ENCODE measurements at places on chromosomes 7 and 10.
A peak's percentile ranks its signal among the peaks of the same experiment; 100 is the strongest.

DNA sequence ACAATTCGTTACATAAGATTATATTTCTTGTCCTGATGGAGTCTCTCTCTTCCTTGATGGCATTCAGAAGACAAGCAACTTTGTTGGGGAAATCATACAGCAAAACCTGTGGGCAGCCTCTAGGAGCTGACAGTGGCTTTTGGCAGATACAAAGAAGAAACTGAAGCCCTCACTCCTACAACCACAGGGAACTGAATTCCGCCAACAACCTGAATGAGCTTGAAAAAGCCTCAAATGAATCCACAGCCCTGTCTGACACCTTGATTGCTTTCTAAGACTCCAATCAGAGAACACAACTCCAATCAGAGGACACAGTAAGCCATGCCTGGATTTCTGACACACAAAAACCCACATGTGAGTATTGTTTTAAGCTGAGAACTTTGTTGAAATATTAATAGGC lies 576.8 kb upstream of the LRRTM3 start:
- DNase-seq = no peak

GRCh38 chr7:127379642-127380041 lies 12.9 kb downstream of the ZNF800 start:
- DNase-seq = no peak

- DNase-seq = peak; percentile 72
Observed at GRCh38 chr10:108465871-108466641, 1301.5 kb upstream of the SORCS1 start.

GRCh38 chr7:149310113-149310836 lies 48.3 kb downstream of the ZNF783 start:
- no peak for DNase-seq

- peak; percentile 62 for DNase-seq
Observed at GRCh38 chr7:12067156-12067831, 143.8 kb upstream of the TMEM106B start.

DNA sequence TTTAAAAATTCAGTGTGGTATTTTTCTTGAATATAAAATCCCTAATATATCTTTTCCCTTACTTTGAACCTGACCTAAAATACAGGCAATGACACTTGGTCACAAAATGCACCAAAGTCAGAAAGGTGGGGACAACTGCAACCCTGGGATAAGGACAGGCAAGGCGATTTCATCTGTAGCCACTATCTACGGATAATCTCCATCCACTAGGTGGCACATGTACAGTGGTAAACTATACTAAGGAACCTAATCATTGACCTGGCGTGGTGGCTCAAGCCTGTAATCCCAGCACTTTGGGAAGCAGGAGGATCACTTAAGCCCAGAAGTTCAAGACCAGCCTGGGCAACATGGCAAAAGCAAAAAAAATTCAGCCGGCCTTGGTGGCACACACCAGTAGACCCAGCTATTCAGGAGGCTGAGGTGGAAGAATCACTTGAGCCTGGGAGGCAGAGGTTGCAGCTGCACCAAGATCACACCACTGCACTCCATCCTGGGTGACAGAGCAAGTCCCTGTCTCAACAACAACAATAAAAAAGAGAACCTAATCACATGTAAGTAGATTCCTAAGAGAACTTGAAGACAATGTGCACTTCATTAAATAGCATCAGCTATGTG lies 98.9 kb downstream of the KMT2C start:
- peak; percentile 10 for DNase-seq

DNA sequence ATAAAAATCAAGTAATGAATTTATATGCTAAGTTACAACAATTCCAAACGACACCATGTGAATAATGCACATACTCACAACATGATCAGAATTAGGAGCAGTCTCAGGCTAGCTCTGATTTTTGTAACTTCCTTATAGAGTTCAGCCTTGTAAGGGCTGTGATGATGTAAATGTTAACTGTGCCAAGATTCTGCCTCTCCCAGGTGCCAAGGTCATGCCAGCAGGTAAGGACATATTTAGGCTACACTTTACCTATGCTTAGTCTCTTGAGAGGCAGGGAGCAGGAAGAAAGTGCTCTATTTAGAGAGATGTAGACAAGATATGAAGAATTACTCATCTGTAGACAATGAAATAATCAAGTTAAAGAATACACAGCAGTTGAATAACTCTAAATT lies 53.6 kb upstream of the AGR3 start:
- DNase-seq = no peak

DNA sequence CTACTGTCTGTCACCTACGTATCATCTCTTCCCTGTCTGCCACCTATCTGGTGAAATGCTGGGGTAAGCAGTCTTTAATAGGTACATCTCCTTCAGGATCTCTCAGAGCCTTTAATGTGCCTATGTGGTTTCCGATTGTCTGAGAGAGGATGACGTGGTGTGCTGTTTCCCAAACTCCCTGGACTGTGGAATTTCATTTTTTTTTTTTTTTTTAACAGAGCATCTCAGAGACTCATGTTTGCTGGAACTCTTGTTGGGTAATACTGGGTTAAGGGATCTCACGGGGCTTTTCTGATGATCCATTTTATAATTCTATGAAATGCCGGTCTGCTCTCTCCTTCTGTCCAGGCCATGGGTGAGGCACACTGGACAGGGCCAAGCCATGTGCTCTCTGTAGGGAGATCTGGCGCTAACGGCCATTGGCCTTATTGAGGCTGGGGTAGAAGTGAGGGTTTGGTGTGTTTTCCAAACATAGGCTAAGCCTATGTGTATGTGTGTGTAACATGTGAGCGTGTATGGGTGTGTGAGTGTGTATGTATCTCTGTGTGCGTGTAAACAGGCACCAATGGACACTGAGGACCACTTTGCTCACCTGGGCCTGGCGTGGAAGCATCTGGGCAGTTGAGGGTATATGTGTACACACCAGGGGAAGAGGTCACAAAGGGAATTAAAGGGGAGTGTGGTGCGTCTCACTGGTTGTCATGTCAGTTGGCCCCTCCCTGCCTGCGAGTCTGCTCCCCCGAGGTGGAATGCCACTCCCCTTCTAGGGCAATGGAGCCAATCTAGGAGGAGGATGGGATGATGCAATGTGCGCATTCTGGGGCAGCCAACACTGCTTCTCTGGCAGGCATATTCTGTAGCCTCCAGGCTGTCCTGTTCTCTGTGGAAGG lies 7.8 kb downstream of the ADRA2A start:
- DNase-seq = no peak

All from nephron progenitor cell (in vitro differentiated cells).